Adrenal gland (tissue), 19 donors: ENCODE measurements at places on chromosomes 1 and 21. TPM values are rescaled to one million over a fixed set of nuclear protein-coding genes. Genes with fewer than 3 reads are reported as not detected.

ST6GALNAC5 gene
- total RNA-seq, result 33.4 TPM

OR2T35 gene
- not detected for total RNA-seq

TENT5C gene
- 4.0 TPM for total RNA-seq

LHX4 gene
- not detected for total RNA-seq

TSPAN1 gene
- total RNA-seq, result 14.1 TPM

SH3BGR gene
- total RNA-seq, result 11.3 TPM

CAPZA1 gene
- 123 TPM for total RNA-seq

GRCh38 chr21:42238185-42238934, 19.4 kb downstream of the ABCG1 start:
- peak overlapping the region; percentile 97 for H3K27ac ChIP-seq
- H3K36me3 ChIP-seq, result no peaks in the 10 kb centered on the region
- peaks cover 54% of the 10 kb centered on the region for H3K4me1 ChIP-seq
- no peaks in the 10 kb centered on the region for H3K27me3 ChIP-seq
- peak; percentile 74 for DNase-seq

- H3K4me1 ChIP-seq, result peaks cover 15% of the 10 kb centered on the region
- no peak overlapping the region for H3K27ac ChIP-seq
- H3K4me3 ChIP-seq, result no peak overlapping the region
- H3K27me3 ChIP-seq, result no peaks in the 10 kb centered on the region
- no peak for DNase-seq
Measured at GRCh38 chr1:67615886-67616285, 69.1 kb upstream of the GADD45A start.

GRCh38 chr1:53919675-53920066, 25.7 kb downstream of the DIO1 start:
- no peaks in the 10 kb centered on the region for H3K36me3 ChIP-seq
- H3K4me3 ChIP-seq, result no peak overlapping the region
- H3K27ac ChIP-seq, result no peak overlapping the region
- no peak for DNase-seq
- no peaks in the 10 kb centered on the region for H3K27me3 ChIP-seq
- peaks cover 6% of the 10 kb centered on the region for H3K4me1 ChIP-seq

DNA sequence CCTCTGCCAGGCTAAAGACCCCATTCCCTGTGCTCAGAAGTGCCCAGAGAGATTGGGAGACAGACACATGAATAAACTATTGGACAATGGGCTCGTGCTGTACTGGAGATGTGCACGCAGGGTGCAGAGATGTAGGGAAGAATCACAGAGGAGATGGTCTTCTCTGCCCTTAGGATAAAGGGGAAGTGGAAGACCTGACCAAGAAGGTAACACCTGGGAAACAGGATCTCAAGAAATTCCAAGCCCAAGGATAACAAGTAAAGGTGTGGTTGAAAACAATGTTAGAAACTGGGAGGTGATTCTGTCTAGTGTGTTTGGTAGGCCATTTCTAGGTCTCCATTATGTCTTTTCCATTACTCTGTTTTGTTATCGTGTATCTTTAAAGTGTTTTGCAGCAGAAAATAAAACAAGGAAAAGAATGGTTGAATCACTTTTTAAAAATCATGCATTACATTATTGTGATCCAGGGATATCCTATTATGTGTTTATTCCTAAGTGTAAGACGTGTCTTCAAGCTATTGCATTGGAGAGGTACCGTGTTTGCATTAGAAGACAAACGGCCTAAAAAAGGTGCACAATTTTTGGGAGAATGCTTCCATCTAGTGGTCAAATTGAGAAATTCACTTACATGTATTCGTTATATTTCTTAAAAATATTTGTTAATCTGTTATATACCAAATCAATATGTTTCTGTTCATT, 40.8 kb upstream of the KCTD3 start:
- H3K4me1 ChIP-seq, result peaks cover 7% of the 10 kb centered on the region
- no peaks in the 10 kb centered on the region for H3K36me3 ChIP-seq
- H3K4me3 ChIP-seq, result no peak overlapping the region

GRCh38 chr1:185969524-185969991, 235.4 kb downstream of the HMCN1 start:
- H3K36me3 ChIP-seq, result no peaks in the 10 kb centered on the region
- H3K27ac ChIP-seq, result no peak overlapping the region
- H3K27me3 ChIP-seq, result no peaks in the 10 kb centered on the region
- H3K4me3 ChIP-seq, result no peak overlapping the region
- no peak for DNase-seq

GRCh38 chr1:211340622-211341507, 14.2 kb downstream of the TRAF5 start:
- no peaks in the 10 kb centered on the region for H3K27me3 ChIP-seq
- DNase-seq, result no peak
- H3K4me1 ChIP-seq, result no peaks in the 10 kb centered on the region
- H3K4me3 ChIP-seq, result no peak overlapping the region
- H3K27ac ChIP-seq, result no peak overlapping the region
